ENCODE measurements at places on chromosomes 1 and 21.

DNA sequence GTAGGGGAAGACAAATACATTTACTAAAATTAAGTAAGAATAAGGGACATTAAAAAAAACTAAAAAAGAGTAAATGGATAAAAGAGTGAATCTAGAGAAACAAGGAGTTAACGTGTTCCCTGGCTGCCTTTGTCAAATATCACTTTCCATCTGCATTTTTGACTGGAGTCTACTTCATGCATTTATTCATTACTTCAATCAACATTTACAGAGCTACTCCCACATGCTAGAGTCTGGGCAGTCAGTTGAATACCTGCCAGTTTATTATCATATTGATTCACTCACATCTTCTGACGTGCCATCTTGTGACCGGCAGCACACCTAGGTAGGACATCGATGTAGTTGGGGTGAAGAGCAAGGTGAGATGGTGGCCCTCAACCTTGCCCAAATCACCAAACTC, 35.6 kb upstream of the KCNA3 start:
- DNase-seq, result no peak

DNA sequence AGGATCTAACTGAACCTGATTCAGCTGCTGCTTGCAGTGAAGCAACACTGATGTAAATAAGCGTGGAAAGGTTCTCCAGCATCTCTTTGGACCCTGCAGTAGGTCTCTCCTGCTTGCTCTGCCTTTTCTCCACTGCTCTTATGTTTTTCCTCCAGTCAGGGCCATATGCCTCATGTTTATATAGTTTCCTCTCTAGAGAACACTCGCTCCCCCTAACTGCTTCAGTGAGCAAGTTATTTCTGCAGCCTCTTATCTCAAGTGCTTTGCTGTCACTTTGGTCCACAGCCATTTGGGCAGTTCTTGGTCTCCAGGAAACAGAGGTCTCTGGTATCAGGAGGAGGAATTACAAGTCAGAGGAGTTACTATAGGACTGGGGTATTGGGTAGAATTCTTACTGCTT, 5.3 kb downstream of the PRUNE1 start:
- DNase-seq, result no peak

GRCh38 chr1:20199403-20199802, 13.1 kb upstream of the PLA2G2C start:
- DNase-seq, result no peak

GRCh38 chr1:38701088-38701487, 158.5 kb downstream of the RRAGC start:
- no peak for DNase-seq

DNA sequence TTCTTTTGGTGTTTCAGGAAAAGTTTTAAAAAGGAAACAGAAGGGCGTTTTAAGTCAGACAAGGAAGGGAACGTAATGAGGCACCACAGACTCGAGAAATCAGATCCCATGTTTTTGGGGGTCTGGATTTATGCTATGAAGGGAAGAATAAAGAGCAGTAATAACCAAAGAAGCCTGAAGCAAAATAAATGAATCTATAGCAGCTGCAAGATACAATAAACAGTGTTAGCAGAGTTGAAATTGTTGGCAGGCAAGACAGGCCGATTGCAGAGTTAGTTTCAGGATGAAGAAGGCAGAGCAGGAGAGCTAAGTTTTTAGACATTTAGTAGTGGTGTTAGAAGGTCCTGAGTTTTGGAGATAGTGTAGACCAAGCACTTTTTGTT, 425 bp downstream of the DDR2 start:
- DNase-seq, result no peak

GRCh38 chr1:117541003-117541402, 64.8 kb upstream of the TENT5C start:
- DNase-seq, result no peak

DNA sequence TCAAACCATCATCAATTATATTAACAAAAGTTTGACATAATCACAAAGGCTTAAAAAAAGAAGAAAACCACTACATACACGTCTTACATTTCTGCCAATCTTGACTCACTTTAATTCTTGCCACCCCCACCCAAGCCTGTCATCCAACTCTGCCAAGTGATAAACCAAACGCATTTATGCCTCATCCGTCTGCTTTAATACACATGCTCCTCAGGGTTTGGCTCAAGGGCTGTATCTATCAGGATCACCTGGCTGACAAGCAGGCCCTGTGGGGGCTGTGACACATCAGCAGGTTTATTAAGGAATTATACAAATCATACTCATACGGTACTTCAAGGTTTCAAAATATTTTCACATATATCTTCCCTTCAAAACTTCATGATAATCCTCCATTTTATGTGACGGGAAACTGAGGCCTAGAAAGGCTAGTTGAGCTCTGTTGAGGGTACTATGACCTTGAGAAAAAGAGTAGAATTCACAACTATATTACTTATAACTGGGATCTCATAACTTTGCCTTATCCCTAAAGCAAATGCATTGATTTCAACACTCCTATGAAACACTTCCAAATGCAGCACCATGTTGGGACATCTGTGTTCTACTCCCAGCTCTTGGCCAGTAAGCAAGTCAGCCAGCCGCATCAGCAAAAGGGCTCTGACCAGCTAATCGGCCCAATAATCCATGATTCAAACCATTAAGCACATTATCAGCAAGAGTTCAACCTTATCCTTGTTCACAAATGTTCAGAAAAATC, 8.7 kb downstream of the SORT1 start:
- DNase-seq, result no peak

DNA sequence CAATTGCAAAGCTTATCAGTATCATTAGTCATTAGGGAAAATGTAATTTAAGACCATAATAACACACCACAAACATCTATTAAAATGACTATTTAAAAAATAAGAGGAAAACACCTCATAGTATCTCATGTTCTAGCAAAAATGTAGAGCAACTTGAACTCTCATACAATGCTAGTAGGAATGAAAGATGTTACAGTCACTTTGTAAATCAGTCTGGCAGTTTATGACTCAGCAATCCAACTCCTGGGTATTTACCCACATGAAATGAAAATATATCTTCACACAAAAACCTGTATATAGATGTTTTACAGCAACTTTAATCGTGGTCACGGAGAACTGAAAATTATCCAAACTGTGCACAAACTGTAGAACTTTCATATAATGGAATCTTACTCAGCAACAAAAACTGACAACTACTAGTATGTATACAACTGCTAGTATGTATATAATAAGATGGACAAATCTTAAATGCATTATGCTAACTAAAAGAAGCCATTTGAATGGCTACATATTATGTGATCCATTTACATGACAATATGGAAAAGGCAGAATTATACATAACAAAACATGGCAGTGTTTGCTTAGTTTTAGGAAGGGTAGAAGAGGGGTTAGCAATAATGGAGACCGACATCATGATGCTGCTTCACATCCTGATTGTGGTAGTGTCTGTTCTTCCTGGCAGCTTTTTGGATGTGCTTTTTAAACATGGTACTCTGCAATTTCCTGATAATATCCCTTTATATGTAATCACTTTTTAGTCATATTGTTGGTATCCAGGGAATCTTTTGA, 267.0 kb downstream of the KCTD3 start:
- no peak for DNase-seq

GRCh38 chr21:42073145-42074099, 2.3 kb downstream of the UMODL1 start:
- no peak for DNase-seq

DNA sequence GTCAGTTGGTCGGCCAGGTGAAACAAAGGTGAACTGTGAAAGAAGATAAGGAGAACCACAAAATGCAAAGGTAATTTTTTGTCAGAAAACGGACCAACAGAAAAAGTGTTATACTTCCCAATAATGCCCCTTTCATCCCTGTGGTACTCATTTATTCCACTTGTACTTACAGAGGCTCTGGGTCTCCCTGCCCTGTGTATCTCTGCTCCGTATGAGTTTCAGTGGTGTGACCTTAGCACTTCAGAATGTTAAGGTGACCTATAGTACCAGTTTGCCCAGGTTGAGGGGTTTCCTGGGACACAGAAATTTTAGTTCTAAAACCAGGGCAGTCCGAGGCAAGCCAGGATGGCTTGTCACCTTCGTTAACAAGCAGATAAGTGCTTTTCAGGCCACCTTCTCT, 254.8 kb downstream of the OLFM3 start:
- DNase-seq, result no peak

DNA sequence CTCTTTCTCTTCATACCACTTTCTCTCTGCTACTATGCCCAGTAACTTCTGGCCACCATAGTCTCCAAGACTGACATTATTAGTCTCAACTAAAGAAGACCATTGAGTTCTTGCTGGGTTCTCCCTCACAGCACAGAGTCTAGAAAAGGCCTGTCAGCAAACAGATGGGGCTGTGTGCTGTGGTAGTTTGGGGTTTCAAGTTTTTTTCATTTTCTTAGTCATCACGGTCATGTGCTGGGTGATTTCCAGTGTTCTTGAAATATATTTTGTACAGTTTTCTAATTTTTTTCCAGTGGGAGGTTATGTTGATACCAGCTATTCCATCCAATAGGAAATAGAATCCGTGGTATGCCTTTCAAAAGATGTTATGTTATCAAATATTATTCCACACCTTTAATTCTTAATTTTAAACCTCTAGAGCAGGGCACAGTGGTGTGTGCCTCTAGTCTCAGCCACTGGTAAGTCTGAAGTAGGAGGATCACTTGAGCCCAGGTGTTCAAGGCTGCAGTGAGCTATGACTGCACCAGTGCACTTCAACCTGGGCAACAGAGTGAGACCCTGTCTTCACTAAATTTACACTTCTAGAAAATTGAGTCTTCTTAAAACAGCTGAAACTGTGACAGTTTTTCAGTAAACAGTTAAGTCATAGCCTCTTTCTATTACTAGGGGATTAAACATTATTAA, 8.3 kb downstream of the CFHR2 start:
- DNase-seq, result no peak

- DNase-seq, result no peak
These were observed 70.2 kb upstream of the KCND3 start for GRCh38 chr1:112059679-112060078.

DNA sequence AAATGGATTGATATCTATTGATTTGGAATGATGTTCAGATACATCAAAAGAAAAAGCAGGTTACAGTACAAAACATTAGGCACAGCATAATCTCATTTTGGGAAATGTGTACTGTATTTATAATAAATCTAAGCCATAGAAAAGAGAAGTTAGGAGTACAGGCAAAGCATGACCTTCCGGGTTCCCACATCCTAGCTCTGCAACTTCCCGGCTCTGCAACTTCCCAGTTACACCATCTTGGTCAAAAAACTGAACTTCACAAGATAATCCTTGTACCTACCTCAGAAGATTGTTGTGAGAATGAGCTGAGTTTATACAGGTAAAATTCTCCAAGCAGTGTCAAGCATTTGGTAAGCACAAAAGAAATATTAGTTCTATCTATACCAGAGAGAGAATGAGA, 21.7 kb upstream of the SLC44A3 start:
- no peak for DNase-seq

- no peak for DNase-seq
These were observed 4.2 kb downstream of the CSTB start for GRCh38 chr21:43771698-43772424.

DNA sequence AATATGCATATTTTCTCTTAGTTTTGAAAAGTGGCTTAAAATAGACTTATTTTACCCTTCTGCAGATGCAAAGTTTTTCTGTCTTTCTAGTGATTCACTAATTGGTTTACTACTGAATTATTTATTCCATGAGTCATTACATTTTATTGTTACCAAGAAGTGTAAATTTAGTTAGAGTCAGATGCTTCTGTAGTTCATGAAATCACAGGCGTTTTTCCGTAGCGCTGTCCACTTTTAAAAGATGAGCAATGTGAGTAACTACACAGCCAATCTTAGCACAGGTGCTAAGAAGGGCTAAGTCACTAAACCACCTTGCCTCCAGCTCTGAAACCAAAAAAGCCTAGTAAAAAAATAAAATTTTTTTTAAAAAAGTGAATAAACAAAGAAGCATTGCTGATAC, 24.7 kb downstream of the RGS13 start:
- DNase-seq, result no peak
